Natural killer cell treated with Interleukin-12 subunit alpha and Interleukin-12 subunit beta and Interleukin-15 and Interleukin-18, amount 100 ng/mL, for 72 hours (primary cell): ENCODE measurements at places on chromosomes 6 and 20. TPM values are rescaled to one million over a fixed set of nuclear protein-coding genes. Genes with fewer than 3 reads are reported as not detected.

GNRH2 gene
- total RNA-seq: 2.1 TPM

MYB gene
- 145 TPM for total RNA-seq

SLC24A3 gene
- not detected for total RNA-seq

DNA sequence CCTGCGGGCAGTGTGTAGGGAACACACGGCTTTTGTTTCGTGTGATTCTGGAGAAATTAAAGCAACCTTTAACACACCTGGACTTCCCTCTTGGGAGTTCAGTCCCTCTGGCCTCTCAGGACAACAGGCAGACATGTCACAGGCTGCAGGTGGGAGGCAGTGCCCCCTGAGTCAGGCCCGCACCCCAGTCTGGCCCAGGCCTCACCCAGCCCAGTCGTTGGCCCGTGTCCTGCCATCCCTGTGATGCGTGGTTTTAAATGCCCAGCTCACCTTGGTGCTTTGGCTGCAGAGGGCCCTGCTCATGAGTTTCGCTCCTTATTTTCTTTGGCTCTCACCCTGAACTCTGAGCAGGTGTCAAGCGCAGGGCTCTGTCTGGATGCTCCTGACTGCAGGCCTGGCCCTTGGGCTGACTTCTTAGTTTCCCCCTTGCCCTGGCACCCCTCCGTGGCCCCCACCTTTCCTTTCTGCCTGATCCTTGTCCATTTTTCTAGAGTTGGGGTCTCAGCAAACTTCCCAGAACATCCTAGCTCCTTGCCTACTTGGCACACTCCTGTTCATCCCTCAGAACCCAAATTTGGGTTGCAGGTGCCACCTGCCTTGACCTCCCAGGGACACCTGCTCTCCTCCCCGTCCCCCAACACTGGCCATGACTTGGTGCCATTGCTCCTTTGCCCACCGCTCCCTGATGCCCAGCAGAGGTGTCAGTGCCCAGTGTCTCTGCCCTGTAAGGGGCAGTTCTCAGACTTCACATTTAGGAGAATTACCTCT, 2.2 kb upstream of the CABLES2 start:
- no peak for DNase-seq
- H3K36me3 ChIP-seq: no peaks in the 10 kb centered on the region

- DNase-seq: no peak
- H3K27me3 ChIP-seq: peaks cover 17% of the 10 kb centered on the region
- peaks cover 4% of the 10 kb centered on the region for H3K4me1 ChIP-seq
- H3K36me3 ChIP-seq: no peaks in the 10 kb centered on the region
- H3K4me3 ChIP-seq: no peak overlapping the region
- no peak overlapping the region for H3K27ac ChIP-seq
Measured at GRCh38 chr6:70312165-70312745, 9.4 kb upstream of the COL9A1 start.

DNA sequence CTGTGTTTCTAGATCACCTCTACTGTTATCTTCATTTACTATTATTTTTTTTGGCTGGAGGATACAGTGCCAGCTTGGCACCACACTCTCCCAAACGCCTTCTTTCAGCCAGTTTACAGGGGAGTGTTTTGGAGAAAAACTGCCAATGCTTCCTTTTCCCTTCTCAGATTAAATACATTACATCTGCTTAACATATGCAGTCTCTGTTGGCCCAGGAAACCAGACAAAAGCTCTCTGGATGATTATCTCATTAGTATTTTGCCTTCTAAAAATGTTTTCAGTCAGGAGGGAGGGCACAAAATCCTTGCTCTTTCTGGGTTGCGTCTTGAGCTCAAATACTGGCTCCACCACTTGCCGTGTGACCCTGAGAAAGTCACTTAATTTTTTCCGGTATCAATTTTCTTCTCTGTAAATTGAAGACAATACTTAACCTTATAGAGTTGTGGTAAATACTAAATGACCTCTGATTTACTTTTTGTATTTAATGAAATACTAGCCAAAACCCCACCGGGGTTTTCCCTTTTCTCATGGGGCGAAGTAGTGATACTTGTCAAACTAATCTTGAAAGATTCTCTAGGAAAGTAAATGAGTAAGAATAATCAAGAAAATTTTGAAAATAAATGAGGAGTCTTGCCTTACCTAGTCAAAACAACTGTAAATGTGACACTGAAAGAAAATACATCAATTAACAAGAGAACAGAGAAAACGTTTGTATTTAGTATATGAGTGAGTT, 146.2 kb downstream of the MMS22L start:
- H3K27ac ChIP-seq: no peak overlapping the region
- DNase-seq: no peak
- H3K36me3 ChIP-seq: no peaks in the 10 kb centered on the region
- no peaks in the 10 kb centered on the region for H3K4me1 ChIP-seq
- H3K4me3 ChIP-seq: no peak overlapping the region

- no peaks in the 10 kb centered on the region for H3K4me1 ChIP-seq
- H3K27ac ChIP-seq: no peak overlapping the region
- H3K36me3 ChIP-seq: no peaks in the 10 kb centered on the region
- no peak for DNase-seq
- no peak overlapping the region for H3K4me3 ChIP-seq
Measured at GRCh38 chr6:100177956-100178355, 183.9 kb upstream of the MCHR2 start.

- peaks cover 52% of the 10 kb centered on the region for H3K4me1 ChIP-seq
- H3K27ac ChIP-seq: no peak overlapping the region
- no peak overlapping the region for H3K4me3 ChIP-seq
- H3K36me3 ChIP-seq: no peaks in the 10 kb centered on the region
Measured at GRCh38 chr6:156848533-156848932, 71.4 kb downstream of the ARID1B start.

DNA sequence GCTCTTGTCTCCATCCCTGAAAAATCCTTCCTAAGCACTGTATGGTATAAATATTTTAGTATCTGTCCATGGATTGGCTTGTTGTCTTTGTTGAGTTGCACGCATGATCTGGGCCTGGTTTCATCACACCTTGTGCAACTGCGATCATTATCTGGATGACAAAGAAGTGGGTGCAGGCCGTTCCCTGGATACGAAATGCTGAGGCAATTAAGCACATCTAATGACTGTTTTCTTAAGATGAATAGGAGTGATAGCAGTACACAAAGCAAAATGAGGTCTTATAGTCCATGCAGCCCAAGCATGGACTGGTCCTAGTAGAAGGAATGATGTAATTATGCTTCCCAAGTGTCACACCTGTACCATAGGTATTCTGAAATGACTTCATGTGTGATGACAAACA, 47.8 kb downstream of the SLC35D3 start:
- DNase-seq: no peak
- peaks cover 38% of the 10 kb centered on the region for H3K27me3 ChIP-seq
- H3K36me3 ChIP-seq: no peaks in the 10 kb centered on the region
- no peak overlapping the region for H3K4me3 ChIP-seq
- H3K4me1 ChIP-seq: peaks cover 6% of the 10 kb centered on the region

DNA sequence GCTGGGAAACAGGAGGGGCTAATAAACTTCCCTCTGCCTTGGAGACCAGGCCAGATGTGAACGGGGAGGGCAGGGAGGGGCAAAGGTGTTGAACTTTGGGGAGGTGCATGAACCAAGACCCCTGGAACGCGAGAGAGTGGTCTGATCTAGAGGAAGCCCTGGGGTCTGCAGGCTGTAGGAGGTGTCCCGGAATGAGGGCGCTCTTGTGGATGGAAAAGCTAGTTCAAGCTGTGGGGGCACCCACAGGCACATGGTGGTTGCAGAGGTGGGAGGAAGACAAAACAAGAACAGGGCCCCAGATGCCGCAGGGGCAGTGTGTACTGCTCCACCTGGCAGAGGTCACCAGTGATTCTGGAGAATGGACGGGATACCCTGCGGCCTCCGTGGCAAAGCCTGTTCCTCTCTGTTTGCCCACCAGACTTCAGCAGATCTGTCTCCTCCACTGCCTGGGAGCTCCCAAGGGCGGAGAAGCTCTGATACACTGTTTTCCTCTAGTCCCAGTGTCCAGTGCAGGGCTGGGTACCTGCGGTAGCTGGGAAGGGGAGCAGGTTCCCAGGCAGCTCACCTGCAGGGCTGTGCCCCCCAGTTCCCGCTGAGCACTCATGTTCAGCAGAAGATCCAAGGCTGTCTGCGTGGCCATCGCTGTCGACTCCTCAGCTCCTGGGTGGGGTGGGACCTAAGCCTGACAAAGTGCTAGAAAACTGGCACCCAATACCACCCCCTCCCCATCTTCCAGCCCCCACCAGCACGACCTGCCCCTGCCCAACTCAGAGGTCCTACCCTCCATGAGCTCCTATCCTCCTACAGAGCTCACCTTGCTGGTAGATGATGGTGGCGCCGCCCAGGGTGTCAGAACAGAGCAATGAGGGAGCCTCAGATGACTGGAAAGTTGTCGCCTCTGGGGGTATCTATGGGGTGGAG, 14.7 kb downstream of the ZNF335 start:
- H3K27me3 ChIP-seq: no peaks in the 10 kb centered on the region
- H3K4me3 ChIP-seq: no peak overlapping the region
- DNase-seq: no peak
- H3K36me3 ChIP-seq: peaks cover 4% of the 10 kb centered on the region

GRCh38 chr6:127013865-127014264, 104.6 kb upstream of the RSPO3 start:
- H3K4me1 ChIP-seq: no peaks in the 10 kb centered on the region
- H3K27ac ChIP-seq: no peak overlapping the region
- no peaks in the 10 kb centered on the region for H3K27me3 ChIP-seq
- H3K4me3 ChIP-seq: no peak overlapping the region
- no peaks in the 10 kb centered on the region for H3K36me3 ChIP-seq
